ENCODE measurements at places on chromosomes 5 and 9.

DNA sequence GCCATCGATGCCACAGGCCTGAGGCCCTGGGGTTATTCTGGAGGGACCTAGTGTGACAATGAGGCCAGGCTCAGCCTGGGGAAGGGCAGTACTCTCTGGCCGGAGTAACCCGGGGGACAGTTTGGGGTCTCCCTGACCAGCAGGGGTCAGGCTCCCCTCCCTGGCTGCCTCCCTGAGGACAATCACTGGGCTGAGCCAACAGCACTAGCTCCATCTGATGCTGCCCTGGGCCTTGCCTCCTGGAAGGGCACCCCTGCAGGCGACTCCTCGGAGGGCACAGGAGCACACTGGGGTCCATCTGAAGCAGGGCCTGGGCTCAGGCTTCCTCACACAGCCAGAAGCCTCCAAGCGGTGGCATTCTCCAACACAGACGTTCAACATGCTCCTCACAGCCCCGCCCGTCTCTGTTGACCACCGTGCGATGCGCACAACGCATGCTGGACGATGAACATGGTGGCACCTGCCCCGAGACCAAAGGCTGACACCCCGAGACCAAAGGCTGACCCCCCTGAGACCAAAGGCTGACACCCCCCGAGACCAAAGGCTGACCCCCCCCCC is 68.3 kb downstream of the ADAMTS2 start:
- DNase-seq: no peak

GRCh38 chr5:137022043-137022442 is 477.1 kb downstream of the SPOCK1 start:
- no peak for DNase-seq

DNA sequence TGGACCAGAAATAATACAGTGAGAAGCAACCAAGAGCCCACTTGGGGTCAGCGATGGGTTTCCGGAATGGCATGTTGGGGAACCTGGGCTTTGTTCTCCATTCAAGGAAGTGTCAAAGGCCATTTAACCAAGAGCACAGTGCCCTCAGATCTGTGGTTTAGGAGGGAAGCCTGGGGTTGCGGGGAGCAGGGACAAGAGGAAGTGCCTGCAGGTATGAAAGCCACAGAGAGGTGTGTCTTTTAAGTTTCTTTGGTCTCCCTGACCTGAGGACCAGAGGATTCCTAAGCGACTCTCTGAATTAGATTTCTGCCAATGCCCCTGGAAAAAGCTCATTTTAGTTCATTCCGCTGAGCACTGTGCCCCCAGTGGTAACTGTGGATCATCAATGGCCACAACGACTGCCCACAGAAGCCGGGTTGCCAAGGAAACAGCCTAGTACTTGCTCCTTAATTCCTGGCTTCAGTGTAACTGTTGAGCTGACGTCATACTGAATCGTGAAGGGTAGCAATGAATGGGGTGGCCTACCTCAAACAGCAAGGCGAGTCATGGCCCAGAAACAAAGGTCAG is 107.3 kb upstream of the SPIN1 start:
- DNase-seq: no peak

DNA sequence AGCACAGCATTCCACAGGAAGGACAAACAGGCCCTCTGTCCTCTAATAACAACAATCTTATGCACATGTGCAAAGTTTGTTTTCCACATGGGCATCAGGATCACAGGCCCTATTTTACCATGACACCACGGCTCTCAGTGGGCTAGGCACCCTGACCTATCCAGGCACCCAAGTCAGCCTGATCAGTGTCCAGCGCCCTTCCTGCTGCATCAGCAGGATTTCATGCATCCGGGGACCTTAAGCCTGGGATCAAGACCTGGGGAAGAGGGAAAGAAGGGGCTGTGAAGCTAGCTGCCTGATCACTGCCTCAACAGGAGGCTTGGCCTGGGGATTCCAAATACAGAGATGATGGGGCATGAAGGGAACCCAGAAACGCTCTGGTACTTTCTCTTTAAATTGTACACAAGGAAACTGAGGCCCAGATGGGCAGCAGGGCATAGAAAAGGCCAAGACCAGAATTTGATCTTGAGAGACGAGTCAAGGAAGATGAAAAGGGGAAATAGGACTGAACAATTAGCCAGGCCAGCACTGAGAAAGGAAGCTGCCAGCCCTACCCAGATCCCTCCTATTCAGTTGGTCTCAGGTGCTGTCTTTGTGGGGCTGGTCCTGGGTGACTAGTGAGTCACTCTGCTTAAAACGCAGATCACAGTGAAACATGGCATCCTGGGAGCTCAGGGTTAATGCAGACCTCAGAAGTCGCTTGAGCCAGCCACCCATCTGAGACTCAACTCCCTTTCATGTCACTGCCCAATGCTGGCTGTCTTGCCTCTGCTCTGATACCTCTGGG is 57.9 kb downstream of the SHB start:
- no peak for DNase-seq

- DNase-seq: no peak
Measured at GRCh38 chr5:11468334-11469039, 435.8 kb downstream of the CTNND2 start.

DNA sequence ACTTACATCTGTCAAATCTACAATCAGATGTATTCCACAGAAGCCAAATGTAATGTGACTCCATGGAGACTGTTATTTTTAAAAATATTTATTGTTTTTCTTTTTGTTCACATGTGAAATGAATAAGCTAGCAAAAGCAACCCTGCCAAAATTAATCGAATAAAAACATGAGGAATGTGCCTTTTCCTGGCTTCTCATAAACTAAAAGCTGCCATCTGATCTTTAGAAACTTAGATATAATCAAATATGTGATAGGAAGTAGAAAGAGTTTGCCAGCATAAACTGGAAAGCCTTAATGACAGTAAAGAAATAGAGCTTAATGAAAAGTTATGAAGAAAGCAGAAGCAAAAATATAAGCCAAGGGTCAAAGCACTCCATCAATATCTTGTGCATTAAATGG is 1724.7 kb upstream of the WWC1 start:
- DNase-seq: no peak

GRCh38 chr5:148816782-148817181 is 9.6 kb upstream of the ADRB2 start:
- DNase-seq: no peak

- DNase-seq: no peak
Measured at GRCh38 chr5:102313912-102314311, 17.8 kb upstream of the SLCO4C1 start.

GRCh38 chr5:35924950-35925722 is 13.3 kb downstream of the CAPSL start:
- peak; percentile 44 for DNase-seq

GRCh38 chr9:80701061-80701460 is 988.3 kb downstream of the TLE1 start:
- DNase-seq: no peak

- no peak for DNase-seq
Measured at GRCh38 chr5:133851521-133851920, 116.9 kb downstream of the C5orf15 start.

- DNase-seq: peak; percentile 27
Measured at GRCh38 chr5:172802567-172803176, 31.4 kb upstream of the ERGIC1 start.

GRCh38 chr5:134175921-134176510 is 734 bp downstream of the SKP1 start:
- no peak for DNase-seq

- peak; percentile 85 for DNase-seq
Measured at GRCh38 chr5:177494346-177495195, 2.8 kb downstream of the PDLIM7 start.

- no peak for DNase-seq
Measured at GRCh38 chr9:83521011-83521410, 17.2 kb downstream of the FRMD3 start.

GRCh38 chr9:109856785-109857184 is 76.8 kb downstream of the PALM2AKAP2 start:
- no peak for DNase-seq

- no peak for DNase-seq
Measured at GRCh38 chr9:70569070-70569772, 154.8 kb upstream of the KLF9 start.

DNA sequence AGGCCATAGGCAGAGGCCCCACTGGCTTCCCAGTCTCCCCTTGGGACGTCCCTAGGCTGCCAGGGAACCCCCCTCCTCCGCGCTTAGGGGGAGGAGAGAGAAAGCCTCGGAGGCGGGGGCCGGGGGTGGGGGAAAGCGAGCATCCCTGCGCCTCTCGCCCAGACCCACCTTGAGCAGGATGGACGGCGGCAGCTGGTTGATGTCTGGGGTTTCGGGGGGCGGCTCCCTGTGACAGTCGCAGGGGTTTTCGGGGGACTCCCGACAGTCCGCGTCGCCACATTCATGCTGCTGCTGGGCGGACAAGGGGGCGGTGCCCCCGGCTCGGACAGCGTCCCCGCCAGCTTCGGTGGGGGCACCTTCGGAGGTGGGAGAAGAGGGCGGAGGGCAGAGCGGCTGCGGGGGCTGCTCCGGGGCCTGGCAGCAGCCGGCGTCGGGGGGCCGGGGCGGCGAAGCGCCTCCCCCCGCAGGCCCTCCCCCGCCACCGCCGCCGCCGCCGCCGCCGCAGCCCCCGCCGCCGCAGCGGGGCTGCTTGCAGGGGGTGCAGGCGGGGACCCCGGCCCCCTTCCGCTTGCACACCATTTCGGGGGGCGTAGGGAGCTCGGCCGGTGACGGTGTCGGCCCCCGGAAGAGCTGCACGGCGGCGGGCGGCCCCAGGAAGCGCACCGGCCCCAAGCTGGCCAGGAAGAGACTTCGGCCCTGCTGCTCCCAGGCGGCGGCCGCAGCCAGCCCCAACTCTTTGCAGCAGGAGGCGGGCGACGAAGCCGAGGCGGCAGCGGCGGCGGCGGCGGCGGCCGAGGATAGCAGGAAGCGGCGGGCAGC is 1.2 kb downstream of the FBXL17 start:
- DNase-seq: no peak

DNA sequence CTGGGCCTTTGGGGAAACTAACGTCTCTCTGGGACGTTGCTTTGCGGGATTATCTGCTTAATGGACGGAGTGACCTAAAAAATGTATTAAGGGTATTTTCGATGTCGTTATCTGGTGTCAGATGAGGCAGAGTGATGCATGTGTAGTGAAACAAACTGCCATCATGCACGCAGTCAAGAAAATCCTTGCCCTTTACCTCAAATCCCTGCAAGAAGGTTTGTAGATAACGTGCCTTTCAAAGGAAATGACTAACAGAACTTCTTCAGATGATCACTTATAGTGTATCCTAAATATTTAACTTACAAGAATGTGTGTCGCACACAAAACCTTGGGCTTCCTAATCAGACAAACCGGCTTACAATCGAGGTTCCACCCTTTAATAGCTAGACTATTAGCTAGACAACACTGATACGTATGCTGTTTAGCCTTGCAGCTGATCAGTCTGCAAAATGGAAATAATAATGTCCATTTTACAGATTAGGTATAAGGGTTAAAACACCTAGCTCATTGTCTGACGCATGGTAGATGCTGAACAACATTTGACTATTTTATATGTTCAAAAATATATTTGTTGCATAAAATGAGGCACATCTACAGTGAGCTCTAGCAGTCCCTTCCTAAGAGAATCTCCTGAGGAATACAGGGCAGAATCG is 541 bp upstream of the TBCA start:
- DNase-seq: no peak

- DNase-seq: no peak
Measured at GRCh38 chr5:173450188-173450587, 122.0 kb upstream of the STC2 start.

DNA sequence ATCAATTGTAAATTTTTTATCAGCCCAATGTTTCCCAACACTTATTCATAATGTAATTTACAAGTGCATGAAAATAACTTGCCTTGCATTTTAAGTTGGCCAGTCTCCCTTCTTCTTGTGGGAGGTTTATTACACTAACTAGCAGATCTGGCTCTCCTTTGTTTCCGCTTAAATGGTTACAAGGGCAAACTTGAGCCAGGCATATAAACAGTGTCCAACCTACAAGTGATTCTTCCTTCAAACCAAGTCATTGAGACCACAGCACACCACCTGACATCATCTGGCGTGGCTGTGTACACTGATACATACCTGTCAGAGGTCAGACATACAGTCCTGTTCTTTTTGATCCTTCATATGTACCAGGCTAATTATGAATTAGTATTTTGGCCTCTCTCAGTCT is 80.1 kb downstream of the ALDH1A1 start:
- DNase-seq: no peak
